ENCODE measurements at places on chromosomes 4 and X. TPM values are rescaled to one million over a fixed set of nuclear protein-coding genes. Genes with fewer than 3 reads are reported as not detected.
A peak's percentile ranks its signal among the peaks of the same experiment; 100 is the strongest.

The TMSB15B gene
- 8.6 TPM for total RNA-seq

The TEX11 gene
- total RNA-seq, result 0.12 TPM

The CD38 gene
- 152 TPM for total RNA-seq

DNA sequence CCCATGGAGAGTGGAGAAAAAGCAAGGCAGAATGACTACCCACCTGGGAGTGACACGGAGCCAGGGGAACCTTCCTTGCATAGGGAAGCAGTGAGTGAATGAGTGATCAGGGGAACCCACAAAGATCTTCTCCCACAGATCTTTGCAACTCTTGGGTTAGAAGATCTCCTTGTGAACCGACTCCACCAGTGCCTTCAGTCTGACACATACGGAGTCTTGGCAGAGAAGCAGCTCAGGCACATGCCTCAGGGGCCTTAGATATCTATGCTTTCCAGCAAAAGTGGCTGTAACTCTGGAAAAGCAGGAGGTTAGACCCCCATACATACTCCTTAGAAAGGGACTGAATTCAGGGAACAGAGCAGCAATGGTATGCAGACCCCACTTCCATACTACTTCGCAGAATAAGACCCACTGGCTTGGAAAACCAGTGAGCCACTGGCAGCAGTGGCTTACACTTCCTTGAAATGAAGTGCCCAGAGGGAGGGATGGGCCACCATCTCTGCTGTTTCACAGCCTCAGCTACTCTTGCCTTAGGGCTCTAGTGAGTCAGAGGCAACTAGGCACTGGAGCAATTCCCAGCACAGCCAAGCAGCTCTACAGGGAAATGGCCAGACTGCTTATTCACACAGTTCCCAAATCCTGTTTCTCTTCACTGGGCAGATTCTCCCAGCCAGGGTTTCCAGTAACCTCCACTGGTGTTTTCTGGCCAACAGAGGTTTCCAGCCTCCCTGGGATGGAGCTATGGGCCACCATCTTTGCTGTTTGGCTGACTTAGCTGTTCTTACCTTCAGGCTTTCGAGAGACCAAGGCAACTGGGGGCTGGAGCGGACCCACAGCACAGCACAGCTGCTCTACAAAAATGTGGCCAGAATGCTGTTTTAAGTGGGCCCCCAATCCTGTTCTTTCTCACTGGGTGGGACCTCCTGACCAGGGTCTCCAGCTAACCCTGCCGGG, 82.8 kb upstream of the TCEAL2 start:
- no peak for DNase-seq
- no peak overlapping the region for H3K27ac ChIP-seq
- H3K4me3 ChIP-seq, result no peak overlapping the region
- H3K36me3 ChIP-seq, result no peaks in the 10 kb centered on the region

DNA sequence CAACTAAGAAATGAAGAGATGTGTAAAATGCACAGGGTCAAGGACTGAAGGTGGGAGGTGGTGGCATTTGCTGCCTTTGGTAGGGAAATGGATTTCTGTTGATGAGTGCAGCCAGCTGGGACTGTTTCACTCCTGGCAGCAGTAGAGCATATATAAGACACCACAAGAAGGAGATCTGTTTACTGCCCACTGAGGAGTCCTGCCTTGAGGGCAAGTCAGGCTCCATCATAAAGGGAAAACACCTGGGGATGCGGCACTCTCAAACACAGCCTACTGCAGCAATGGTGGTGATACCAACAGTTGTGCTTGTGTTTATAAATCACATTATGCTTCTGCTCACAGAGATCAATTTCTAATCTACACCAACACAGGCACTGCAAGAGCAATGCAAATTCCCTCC, 222.1 kb downstream of the TACR3 start:
- DNase-seq, result no peak
- no peaks in the 10 kb centered on the region for H3K27me3 ChIP-seq
- no peaks in the 10 kb centered on the region for H3K4me1 ChIP-seq
- no peaks in the 10 kb centered on the region for H3K36me3 ChIP-seq
- H3K27ac ChIP-seq, result no peak overlapping the region

DNA sequence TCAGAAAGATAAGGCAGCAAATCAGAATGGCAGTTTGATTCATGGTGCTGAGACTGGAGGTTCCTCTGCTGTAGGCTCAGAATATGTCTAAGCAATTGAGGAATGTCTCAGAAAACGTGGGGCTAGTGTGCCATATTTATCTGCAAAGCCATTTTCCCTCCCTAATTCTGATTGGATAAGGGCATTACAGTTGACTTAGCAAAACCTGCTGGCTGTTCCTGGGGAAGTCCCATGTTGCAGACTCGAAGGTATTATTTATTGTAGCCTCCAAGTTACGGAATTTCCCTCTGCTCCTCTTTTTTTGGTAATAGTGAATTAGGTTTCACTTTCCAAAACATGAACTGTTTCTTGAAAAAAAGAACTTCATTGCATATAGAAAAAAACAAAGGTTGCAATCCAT, at the start of gene CXCL10:
TSS of gene CXCL10 (minus strand) at position 109 of the 400 bp plus-strand sequence. CDS start at position 43, 66 bp downstream.
- H3K27me3 ChIP-seq, result no peaks in the 10 kb centered on the region
- no peak for DNase-seq
- H3K27ac ChIP-seq, result peak within 1 kb of the TSS; percentile 24
- peaks cover 3% of the 10 kb centered on the region for H3K36me3 ChIP-seq

DNA sequence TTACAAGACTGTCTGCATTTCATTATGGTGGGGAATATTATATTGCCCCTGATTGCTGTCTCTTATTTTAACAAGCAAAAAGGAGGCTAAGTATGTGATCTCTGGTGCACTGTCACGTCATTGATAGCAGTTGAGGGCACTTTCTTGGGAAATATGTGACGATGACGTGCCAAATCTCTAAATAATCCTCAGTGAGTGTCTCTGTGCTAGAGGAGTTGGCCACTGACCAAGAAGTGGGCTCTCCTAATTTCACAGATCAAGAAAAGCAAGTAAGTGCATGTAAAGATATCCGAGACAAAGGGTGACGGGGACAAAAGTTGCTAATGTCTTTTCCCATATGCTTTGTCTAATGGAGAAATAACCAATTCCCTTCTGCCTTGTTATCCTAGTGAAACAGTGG, 487.4 kb upstream of the TENM3 start:
- no peak overlapping the region for H3K27ac ChIP-seq
- H3K4me3 ChIP-seq, result no peak overlapping the region
- H3K27me3 ChIP-seq, result no peaks in the 10 kb centered on the region

DNA sequence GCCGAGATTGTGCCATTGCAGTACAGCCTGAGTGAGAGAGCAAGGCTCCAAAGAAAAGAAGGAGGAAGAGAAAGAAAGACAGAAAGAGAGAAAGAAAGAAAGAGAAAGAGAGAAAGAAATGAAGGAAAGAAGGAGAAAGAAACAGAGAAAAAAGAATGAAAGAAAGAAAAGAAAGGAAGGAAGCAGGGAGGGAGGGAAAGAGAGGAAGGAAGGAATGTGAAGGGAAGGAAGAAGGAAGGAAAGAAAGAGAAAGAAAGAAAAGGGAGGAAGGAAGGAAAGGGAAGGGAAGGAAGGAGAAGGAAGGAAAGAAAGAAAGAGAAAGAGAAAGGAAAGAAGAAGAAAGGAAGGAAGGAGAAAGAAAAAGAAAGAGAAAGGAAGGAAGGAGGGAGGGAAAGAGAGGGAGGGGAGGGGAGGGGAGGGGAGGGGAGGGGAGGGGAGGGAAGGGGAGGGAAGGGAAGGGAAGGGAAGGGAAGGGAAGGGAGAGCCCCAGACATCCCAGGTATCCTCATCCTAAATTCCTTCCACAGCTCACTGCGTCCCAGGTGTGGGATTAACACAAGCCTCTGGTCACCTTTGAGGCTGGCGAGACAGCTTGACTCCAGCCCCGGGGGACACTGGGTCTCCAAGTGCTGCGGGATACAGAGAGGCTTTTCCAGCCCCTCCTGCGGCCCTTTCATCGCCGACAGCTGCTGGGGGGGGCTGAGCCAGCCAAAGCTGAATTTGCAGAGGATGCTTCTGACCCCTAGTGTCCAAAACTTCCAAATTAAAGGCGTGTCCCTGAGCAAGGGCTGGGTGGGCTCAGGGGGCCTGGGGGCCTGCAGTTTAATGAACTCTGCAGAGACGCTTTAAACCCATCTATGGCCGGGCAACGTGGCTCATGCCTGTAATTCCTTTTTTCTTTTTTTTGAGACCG, 24.2 kb upstream of the CSF2RA start:
- H3K27me3 ChIP-seq, result peaks cover 4% of the 10 kb centered on the region
- H3K27ac ChIP-seq, result peak overlapping the region; percentile 59
- peaks cover 2% of the 10 kb centered on the region for H3K36me3 ChIP-seq
- H3K4me1 ChIP-seq, result peaks cover 30% of the 10 kb centered on the region

- DNase-seq, result no peak
- H3K36me3 ChIP-seq, result no peaks in the 10 kb centered on the region
- H3K27me3 ChIP-seq, result no peaks in the 10 kb centered on the region
- H3K4me1 ChIP-seq, result no peaks in the 10 kb centered on the region
Observed at GRCh38 chr4:58515226-58515625, 1405.0 kb upstream of the IGFBP7 start.

GRCh38 chrX:67351411-67351810, 192.4 kb upstream of the AR start:
- H3K27me3 ChIP-seq, result no peaks in the 10 kb centered on the region
- H3K27ac ChIP-seq, result no peak overlapping the region
- no peaks in the 10 kb centered on the region for H3K4me1 ChIP-seq
- H3K36me3 ChIP-seq, result no peaks in the 10 kb centered on the region
- no peak overlapping the region for H3K4me3 ChIP-seq

- no peak for DNase-seq
- H3K36me3 ChIP-seq, result no peaks in the 10 kb centered on the region
- no peak overlapping the region for H3K4me3 ChIP-seq
- H3K27me3 ChIP-seq, result no peaks in the 10 kb centered on the region
- no peaks in the 10 kb centered on the region for H3K4me1 ChIP-seq
Observed at GRCh38 chr4:7256984-7257810, 64.9 kb downstream of the SORCS2 start.

DNA sequence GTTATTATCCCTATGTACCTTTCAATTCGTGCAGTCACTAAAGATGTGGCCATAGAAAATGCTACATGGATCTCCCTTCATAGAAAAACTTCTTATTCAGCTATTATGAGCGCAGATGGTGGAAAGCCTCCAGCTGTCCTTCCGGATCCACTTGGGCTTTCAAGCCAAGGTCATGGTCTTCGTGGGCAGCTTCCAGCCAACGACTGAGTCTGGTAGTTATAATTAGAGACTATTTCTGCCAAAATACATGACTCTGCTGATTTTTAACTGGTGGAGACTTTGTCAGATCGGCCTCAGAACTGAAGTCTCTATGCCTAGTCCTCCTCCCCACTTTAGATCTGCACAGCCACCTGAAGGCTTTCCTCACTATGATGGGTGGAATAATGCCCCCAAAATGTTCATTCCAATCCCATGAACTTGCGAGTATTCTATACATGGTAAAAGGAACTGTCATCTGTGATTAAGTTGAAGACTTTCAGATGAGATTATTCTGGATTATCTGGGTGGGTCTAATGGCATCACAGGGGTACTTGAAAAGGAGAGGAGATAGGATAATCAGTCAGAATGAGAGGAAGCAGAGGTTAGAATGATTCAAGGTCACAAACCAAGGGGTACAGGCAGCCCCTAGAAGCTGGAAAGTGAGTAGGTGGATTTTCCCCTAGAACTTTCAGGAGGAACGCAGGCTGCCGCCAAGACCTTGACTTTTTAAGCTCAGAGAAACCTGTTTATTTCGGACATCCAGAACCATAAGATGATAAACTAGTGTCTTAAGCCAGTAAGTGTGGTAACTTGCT, 171.1 kb upstream of the CXCL13 start:
- no peaks in the 10 kb centered on the region for H3K36me3 ChIP-seq
- no peaks in the 10 kb centered on the region for H3K27me3 ChIP-seq
- no peak overlapping the region for H3K4me3 ChIP-seq
- no peak overlapping the region for H3K27ac ChIP-seq

DNA sequence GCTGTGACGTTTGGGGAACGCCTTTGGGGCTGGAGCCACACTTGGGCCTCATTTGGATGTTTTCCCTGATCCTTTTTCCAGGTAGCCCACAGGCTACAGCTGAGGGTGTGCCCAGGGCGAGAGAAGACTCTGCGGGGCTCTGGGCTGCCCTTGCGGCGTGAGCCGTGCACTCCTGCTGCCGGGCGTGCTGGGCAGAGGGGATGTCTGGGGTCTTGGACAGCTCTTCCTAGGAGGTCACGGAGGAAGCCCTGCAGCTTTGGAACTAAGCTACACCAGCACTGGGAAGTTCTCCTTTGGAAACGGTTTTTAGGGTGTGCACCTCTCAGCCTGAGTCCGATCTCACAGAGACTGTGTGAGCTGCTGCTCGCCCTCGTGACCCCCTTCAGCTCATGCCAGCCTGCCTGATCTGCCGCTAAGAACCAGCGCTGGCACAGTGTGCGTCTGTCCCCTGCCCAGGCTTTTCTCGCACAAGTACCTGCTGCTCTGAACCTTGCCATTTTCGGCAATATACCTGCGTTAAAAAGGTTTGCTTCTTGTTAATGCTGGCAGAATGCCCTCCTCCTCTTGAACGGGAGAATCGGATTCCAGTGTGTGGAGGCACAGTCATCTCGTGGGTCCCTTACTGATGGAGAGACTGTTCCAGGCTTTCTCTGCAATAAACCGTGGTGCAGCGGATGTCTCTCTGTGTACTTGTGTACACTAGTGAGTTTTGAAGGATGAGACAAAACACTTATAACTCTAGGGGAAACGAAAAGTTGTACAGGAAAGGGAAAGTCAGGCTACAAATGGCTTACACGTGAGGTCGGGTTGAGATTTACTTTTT, 14.3 kb downstream of the MSANTD1 start:
- no peaks in the 10 kb centered on the region for H3K36me3 ChIP-seq
- H3K27me3 ChIP-seq, result peaks cover 2% of the 10 kb centered on the region
- no peak for DNase-seq
- no peaks in the 10 kb centered on the region for H3K4me1 ChIP-seq

DNA sequence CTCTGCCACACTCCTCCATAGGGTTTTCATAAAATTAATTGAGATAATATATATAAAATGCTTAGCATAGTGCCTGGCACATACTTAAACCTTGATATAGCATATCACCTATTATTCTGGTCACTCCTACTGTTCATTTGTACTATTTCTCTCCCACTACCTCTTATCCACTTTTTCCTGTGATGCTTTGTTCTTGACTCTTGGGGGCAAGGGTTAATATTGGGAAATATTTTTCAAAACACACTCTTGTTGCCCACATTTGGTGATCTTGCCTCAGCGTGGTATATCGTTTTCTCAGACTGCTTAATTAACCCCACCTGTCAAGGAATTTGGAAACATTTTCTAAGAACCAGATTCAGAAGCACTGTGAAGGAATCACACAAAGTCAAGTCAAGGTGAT, 16.3 kb downstream of the SERPINA7 start:
- H3K27me3 ChIP-seq, result no peaks in the 10 kb centered on the region
- H3K36me3 ChIP-seq, result no peaks in the 10 kb centered on the region
- no peak for DNase-seq
- H3K27ac ChIP-seq, result no peak overlapping the region

DNA sequence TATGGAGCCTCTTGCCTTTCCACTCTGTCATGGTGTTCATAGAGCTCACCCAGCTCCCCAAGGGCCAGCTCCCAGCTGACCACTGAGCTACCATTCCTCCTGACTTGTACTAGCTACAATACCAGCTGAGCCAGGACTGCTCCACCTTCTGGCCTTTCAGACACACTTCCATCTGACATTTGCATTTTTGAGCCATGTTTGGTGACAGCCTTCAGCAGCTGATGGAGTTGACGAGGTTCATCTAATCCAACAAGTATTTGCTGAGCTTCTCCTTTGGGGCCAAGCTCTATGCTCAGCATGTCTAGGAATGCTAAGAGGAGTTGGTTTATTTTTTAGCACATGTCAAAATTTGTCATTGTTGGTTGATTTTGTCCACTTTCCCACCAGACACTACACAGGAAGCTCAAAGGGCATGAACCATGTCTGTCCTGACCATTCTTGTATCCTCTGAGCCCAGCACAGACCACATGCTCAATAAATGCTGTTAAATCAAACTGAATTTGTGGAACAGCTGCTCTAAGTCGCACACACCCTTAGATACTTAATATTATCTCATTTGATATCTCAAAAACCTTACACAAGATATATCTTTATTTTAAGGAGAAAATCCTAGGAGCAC, 142.6 kb upstream of the PPARGC1A start:
- H3K4me3 ChIP-seq, result no peak overlapping the region
- H3K27ac ChIP-seq, result no peak overlapping the region
- H3K27me3 ChIP-seq, result peaks cover 2% of the 10 kb centered on the region
- no peaks in the 10 kb centered on the region for H3K4me1 ChIP-seq
- no peaks in the 10 kb centered on the region for H3K36me3 ChIP-seq
